ENCODE measurements at places on chromosomes 3 and 15.

- DNase-seq, result peak; percentile 81
Measured at GRCh38 chr15:89822611-89822950, 7.9 kb upstream of the ANPEP start.

DNA sequence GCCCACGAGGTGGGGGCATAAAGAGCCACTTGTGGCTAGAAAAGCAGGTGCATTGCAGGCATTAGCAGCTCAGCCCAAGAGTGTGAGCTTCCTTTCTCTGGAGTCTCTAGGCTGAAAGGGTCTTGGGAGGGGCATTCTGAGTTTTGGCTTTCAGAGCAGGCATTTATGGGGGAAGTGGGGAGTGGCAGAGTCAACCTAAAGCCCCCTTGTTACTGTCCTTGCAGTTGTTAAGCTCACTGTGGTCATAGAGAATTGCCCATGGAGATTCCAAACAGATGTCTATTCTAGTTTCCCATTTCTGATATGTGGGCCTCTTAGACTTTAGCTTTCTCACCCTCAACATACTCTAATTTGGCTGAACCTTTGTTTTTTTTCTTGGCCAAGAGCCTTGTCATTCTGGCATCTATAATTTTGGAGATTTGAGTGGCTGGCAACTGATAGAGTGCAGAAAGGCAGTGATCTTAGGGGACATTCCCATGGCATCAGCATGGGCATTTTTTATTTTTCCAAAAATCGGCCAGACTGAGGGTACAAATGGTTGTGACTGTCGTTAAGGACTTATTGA, 217.9 kb downstream of the THSD4 start:
- no peak for DNase-seq

DNA sequence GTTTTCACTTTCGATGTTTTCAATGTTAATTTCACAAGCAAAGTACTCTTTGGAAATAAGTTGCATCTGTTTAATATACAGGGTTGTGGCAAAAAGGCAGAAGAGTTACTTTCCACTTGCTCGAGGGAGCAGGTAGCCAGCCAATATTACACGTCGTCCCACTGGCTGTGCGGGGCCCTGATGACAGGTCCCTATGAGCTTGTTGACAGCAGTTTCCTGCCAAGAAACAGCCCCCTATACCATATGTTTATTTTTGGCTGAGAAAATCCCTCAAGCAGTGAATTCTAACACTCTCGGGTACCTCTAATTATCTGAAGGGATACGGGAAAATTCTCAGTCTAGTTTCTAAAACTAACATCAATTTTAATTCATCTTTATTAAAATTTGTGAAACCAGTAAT, 116.8 kb upstream of the SGO1 start:
- DNase-seq, result no peak

DNA sequence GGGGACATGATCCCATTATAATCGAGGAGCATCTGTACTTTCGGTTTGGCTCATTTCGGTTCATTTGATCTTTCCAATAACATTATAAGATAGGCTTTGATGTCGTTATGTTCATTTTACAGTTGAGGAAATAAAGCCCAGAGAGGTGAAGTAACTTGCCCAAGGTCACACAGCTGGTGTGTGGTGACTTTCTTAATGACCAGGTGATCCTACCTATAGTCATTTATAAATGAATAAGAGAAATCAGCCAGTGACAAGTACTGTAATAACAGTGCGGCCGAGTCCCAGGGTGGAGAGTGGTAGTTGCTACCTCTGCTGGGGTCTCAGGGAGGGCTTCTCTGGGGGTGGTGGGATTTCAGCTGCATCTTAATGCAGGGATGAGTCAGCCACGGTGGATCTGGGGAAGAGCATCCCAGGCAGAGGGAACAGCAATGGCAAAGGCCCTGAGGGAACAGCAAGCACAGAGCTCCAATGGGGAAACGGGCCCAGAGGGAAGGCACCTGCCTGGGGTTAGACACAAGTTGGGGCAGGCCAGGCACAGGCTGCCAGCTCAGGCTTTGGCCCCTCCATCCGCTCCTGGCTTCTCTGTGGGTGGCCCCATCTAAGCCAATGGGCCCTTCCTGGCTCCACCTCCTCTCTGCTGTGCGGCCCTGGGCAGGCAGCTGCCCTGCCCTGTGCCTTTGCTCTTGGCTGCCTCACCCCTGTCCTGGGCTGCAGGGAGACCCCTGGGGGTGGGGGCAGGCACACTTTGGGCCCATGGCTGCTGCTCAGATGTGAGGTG, 1.1 kb upstream of the FBLN2 start:
- DNase-seq, result no peak

GRCh38 chr3:17500618-17501017, 241.8 kb downstream of the TBC1D5 start:
- DNase-seq, result no peak

- DNase-seq, result no peak
Measured at GRCh38 chr3:113638910-113639309, 57.5 kb downstream of the USF3 start.

- DNase-seq, result peak; percentile 93
Measured at GRCh38 chr15:78120523-78120922, 10.7 kb downstream of the CIB2 start.

DNA sequence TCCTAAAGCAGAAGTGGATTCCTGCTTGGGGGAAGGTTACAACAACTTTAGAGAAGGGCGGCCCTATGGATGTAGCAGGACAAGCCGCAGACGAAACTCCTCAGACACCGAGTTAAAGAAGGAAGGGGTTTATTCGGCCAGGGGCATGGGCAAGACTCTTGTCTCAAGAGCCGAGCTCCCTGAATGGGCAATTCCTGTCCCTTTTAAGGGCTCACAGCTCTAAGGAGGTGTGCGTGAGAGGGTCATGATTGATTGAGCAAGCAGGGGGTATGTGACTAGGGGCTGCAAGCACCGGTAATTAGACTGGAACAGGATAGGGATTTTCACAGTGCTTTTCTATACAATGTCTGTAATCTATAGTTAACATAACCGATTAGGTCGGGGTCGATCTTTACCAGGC, 879 bp upstream of the PDHB start:
- DNase-seq, result no peak

DNA sequence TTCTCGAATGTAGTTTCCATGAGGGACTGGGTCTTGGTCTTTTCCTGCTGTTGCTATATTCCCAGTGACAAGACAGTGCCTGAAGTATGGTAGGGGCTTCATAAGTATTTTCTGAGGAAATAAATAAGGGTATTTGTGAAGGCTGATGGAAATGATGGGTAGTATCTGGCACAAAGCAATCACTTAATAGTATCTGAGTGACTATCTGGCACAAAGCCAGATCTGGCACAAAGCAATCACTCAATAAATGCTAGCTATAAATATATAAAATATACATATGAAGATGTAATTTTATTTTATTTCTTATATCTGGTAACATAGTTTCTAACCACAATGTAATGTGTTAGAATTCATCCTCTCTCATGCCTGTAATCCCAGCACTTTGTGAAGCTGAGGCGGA, 20.7 kb upstream of the PROK2 start:
- no peak for DNase-seq

GRCh38 chr15:66229790-66230465, 23.6 kb downstream of the MEGF11 start:
- DNase-seq, result no peak

DNA sequence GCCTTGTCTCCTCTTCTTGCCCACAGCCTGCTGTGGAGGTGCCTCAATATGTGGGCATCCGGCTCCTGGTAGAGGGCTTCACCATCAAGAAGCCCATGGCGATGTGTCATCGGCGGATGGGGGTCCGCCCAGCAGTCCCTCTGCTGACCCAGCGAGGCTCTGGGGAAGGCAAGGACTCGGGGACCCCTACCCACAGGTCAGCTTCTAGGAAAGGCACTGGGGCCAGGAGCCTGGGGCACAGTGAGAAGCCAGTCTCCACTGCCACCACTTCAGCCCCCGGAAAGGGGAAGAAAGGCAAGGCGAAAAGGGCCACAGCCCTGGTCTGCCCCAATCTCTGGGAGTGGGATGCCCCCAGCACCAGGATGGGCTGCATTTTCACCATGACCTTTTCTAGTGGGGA, 10.7 kb downstream of the RPUSD3 start:
- no peak for DNase-seq

GRCh38 chr3:195197765-195198425, 73.1 kb downstream of the XXYLT1 start:
- DNase-seq, result no peak

GRCh38 chr15:90610190-90610589, 80.5 kb downstream of the CRTC3 start:
- DNase-seq, result no peak

DNA sequence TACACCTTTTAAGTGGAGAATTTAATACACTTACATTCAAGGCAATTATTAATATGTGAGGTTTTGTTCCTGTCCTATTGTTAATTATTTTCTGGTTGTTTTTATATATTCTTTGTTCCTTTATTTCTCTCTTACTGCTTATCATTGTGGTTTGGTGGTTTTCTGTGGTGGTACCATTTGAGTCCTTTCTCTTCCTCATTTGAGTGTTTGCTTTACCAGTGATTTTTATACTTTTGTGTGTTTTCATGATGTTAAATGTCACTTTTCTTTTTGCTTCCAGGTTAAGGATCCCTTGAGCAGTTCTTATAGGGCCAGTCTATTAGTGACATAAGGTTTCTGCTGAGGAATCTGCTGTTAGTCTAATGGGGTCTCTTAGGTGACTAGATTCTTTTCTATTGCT, 116.5 kb downstream of the LRRK1 start:
- DNase-seq, result no peak

DNA sequence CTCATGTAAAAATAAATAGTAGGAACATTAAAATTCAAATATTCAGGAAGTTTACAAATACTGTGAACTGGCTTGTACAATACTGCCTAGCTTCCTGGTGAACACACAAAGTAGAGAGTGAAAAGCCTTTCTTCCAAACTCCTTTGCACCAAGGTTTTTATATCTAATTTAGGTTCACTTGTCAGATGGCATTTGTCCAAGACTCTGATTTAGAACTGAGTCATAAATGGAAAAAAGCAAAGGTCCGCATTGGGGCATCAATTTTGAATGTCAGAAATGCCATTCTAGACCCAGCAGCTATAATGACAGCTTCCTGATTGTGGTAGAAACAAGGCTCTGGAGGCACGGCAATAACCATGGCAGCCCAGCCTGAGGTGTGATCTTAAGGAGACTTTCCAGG, 160.7 kb downstream of the PDE8A start:
- peak; percentile 45 for DNase-seq

- DNase-seq, result peak; percentile 8
Measured at GRCh38 chr3:132787616-132788300, 65.5 kb upstream of the NPHP3 start.

GRCh38 chr15:58517682-58518525, 86.1 kb downstream of the LIPC start:
- no peak for DNase-seq

- DNase-seq, result no peak
Measured at GRCh38 chr3:58792921-58793451, 126.4 kb upstream of the FAM3D start.

GRCh38 chr15:90934256-90934948, 683 bp upstream of the UNC45A start:
- peak; percentile 90 for DNase-seq

DNA sequence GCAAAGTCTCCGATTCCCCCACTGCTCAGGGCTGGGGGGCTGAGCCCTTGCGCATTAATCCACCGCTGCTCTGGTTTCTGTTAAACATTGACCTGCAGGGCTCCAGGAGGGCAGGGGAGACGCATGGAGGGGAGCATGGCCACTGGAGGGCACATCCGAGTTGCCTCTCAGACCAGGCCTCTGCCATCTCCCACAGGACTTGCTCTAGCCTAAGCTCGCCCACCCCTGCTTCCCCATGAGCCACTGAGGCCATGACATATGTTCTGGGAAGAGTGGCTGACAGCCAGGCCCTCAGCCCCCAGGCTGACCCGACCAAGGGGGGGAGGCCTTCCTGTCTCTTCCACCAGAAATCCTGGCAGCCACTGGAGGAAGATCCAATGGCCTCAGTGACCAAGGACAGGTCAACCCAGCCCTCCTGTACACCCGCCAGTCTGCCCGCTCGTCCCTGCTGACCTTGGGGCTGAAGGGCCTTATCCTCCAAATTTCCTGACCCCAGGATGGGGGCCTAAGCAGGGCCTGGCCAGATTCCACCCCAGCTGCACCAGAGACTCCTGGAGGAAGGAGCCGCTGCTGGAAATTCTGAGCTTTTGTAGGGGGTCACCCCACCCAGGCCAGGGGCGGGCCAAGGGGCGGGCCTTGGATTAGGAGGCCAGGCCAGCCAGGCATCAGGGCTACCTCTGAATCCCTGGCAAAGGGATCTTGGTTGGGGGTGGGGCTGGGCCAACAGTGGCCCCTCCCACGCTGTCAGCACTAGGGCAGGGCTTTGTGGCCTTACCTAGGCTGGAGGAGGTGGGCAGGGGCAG, at the start of gene HYAL1:
Gene HYAL1, minus strand, starts transcription at position 562 of the 803 bp plus-strand sequence. CDS start 618 bp downstream, outside the sequence.
- no peak for DNase-seq

- peak; percentile 28 for DNase-seq
Measured at GRCh38 chr3:39146611-39147591, 6.5 kb downstream of the CSRNP1 start.

DNA sequence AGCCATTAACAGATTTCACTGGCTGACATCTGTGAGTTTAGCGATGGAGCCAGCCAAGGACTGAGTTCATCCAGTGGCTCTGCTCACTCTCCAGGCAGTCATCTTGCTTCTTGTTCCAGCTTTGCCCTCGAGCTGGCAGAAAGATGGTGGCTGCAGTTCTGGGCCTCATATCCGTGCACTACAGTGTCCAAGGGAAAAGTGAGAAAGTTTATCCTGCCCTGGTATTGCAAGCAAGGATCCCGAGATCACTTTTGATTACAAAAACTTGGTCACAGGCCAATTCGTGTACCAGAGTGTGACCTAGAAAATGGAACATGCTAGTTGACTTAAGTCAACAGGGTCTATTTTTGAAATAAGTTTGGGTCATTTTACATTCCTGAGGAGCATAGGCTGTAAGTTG, 288.0 kb upstream of the CHRM5 start:
- DNase-seq, result no peak

- no peak for DNase-seq
Measured at GRCh38 chr3:6844723-6845122, 16.2 kb upstream of the GRM7 start.

GRCh38 chr15:98138910-98139309, 178.4 kb downstream of the ARRDC4 start:
- no peak for DNase-seq

GRCh38 chr3:132720228-132720627, 2.0 kb downstream of the NPHP3 start:
- DNase-seq, result no peak

DNA sequence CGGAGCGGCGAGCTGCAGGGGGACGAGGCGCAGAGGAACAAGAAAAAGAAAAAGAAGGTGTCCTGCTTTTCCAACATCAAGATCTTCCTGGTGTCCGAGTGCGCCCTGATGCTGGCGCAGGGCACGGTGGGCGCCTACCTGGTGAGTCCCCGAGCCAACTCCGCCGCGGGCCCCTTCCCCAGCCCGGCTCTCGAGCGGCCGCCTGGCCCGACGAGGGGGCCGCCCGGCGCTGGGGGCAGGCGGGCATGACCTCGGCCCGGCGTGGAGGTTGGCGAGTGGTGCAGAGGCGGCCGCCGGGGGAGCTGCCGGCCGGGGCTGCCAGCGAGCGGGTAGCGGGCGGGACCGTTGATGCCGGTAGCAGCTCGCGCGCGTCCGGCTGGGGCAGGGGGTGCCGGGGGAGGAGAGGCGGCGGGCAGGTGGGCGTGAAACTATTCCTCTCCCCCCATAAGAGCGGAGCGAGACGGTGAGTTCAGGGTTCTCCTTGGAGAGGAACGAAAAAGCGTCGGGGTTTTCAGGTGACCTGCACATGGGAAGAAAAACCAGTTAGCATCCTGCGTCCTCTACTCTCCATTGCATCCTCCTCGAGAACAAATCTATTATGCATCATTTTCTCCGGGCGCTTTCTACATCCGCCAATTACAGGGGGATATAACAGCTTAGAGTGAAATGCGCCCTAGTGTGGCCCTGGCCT, 585 bp downstream of the SLCO3A1 start:
- peak; percentile 27 for DNase-seq

All from NCI-H2171 treated with DMSO at 0.1 percent for 48 hours (cell line).